ENCODE measurements at places on chromosomes 4 and X. TPM values are rescaled to one million over a fixed set of nuclear protein-coding genes. Genes with fewer than 3 reads are reported as not detected.
A peak's percentile ranks its signal among the peaks of the same experiment; 100 is the strongest.

DNA sequence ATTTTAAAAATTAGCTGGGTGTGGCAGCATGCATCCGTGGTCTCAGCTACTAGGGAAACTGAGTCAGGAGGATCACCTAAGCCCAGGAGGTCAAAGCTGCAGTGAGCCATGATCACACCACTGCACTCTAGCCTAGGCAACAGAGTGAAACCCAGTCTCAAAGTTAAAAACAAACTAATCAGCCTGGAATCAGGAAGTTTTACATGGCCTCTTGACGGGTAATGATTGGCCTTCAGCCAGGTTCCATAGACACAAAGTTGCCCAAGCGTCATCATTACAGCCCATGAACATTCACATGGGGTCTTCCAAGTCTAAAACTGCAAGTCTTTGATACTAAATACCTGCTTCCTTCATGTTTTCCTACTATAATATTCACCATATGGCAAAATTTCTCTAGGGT is 10.0 kb upstream of the RGN start:
- no peak for DNase-seq

- no peak for DNase-seq
Observed at GRCh38 chr4:173119818-173120217, 48.8 kb upstream of the GALNT7 start.

- peak; percentile 93 for DNase-seq
Observed at GRCh38 chr4:15004739-15005301, 2.5 kb downstream of the CPEB2 start.

DNA sequence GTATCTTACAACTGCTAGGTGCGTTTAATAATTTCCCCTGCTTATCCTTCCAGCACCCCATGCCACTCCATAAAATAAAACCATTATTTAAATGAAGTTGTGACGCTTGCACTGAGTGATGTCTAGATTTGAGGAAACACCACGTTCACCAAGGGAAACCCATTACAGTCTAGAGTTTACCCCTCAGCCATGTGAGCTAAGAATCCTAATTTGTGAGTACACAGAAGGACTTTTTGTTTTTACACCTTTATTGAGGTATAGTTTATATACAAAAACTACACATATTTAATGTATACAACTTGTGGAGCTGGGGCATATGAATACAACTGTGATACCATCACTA is 326.8 kb downstream of the RAPGEF2 start:
- no peak for DNase-seq

DNA sequence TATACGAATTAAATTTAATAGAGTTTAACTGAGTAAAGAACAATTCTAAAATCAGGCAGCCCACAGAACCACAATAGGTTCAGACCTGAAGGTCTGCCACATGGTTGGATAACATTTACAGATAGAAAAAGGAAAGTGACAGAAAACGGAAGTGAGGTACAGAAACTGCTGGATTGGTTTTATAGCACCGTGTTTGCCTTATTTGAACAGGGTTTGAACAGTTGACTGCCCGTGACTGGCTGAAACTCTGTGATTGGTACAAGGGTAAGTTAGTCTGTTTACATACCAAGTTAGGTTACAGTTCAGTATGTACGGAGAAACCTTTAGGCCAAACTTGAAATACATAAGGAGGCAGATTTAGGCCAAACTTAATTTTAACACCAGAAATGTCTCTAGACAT is 64.1 kb upstream of the ATXN3L start:
- no peak for DNase-seq

DNA sequence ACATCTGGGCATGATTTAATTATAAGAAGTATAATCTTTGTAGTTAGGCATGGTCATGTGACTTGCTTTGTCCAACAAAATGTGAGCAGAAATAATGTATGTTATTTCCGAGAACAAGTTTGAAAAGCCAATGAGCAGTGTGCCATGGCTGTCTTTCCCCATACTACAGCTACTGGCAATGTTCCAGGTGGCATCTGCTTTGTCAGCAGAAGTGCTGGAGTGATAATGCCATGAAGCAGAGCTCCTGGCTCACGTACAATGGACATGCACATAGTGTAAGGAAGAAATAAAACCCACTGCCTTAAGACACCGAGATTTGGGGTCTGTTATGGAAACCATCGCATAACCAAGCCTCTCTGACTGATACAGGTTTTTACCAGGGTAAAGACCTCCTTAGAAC is 212.6 kb upstream of the RASGEF1B start:
- no peak for DNase-seq

- DNase-seq, result no peak
Observed at GRCh38 chr4:153494562-153494961, 28.4 kb downstream of the TMEM131L start.

DNA sequence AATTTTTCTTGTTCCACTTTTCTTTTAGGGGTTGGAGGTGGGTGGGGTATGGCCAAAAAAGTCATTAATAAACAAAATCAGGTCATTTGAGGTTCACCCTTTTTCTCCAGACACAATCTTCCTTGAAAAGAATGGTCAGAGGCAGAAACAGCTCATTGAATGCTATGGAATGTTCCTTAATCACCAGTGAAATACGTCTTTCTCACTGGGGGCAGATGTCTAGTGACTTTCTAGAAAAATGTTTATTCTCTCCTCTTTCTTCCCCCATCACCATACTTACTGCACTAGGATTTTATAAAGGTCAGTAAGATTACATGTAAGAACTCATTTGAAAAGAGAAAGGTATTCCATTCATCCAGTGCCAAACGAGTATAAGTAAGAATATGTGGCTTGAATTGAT is 44.5 kb downstream of the MGST2 start:
- no peak for DNase-seq

GRCh38 chrX:133776072-133776471 is 209.3 kb downstream of the GPC3 start:
- DNase-seq, result no peak

DNA sequence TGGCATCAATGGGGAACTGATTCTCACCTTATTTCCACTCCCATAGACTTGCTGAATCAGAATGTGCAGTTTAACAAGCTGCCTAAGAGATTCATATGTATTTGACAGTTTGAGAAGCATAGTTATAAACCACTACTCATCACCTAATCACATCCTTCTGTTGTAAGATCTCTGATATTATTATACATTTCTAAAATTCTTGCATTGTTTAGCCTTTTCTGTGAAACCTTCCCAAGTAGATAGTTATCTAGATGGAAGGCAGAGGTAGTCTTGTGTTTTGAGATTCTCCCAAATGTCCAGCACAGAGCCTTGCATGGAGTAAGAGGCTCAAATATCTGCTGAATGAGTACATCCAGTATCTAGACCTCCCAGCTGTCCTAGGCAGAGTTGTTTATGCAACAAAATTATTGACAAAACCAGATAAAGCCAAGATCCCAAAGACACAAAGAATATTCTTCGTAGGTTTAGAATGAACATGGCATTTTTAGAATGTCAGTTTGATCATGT is 227.3 kb downstream of the KDR start:
- no peak for DNase-seq

DNA sequence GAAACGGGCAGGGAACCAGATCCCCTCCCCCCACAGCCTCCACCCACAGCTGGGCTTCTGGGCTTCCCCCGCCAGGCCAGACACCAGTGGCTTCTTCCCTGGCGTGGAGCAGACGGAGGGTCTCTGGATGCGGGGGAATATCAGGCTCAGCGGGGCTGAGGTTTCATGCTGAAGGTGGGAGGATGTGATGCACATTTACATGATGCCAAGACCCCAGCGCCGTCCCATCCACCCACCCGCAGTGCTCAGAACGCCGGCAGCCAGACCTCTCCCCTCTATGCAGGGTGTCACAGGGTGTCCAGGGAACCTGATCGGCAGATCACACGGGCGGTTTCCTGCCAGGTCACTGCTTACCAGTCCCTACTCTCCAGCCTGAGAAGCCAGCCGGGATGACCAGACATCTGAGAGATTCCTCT is 12.8 kb upstream of the TNIP2 start:
- no peak for DNase-seq

GRCh38 chr4:101356928-101357327 is 9.6 kb upstream of the PPP3CA start:
- DNase-seq, result no peak

GRCh38 chr4:129040471-129040870 is 52.9 kb downstream of the SCLT1 start:
- DNase-seq, result no peak

- DNase-seq, result no peak
Observed at GRCh38 chr4:28176942-28177341, 1316.3 kb downstream of the STIM2 start.

CHRNA9 gene
- not detected for total RNA-seq

FRAS1 gene
- total RNA-seq, result 2.2 TPM

FGF2 gene
- total RNA-seq, result 5.5 TPM

SH3D19 gene
- 108 TPM for total RNA-seq

IGFBP7 gene
- 862 TPM for total RNA-seq

F8A1 gene
- total RNA-seq, result 33.1 TPM

CHST7 gene
- total RNA-seq, result 15.1 TPM

EPGN gene
- 0.19 TPM for total RNA-seq

SLIT2 gene
- 12.1 TPM for total RNA-seq
